ENCODE measurements at places on chromosomes 13 and 19.

DNA sequence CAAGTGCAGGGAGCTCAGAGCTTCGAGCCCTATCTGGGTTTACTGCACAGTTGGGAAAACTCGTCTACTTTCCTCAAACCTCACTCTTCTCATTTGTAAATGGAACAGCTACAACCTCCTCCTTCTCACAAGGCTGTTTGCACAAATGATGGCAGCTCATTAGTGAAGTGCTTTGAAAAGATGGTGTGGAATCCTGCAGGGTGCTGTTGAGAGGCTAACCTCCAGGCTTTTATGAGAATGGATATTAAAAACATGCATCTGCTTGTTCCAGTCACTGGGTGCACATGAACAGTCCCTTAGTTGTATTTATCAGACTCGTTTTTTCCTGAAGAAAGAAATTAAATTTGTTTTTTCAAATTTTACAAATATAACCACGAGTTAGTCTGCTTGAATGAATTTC, 36.6 kb downstream of the PCDH8 start:
- DNase-seq, result no peak

- DNase-seq, result no peak
These were observed 106.5 kb downstream of the LHFPL6 start for GRCh38 chr13:39496506-39496905.

GRCh38 chr19:11364935-11365334, 9.5 kb upstream of the SWSAP1 start:
- DNase-seq, result no peak

DNA sequence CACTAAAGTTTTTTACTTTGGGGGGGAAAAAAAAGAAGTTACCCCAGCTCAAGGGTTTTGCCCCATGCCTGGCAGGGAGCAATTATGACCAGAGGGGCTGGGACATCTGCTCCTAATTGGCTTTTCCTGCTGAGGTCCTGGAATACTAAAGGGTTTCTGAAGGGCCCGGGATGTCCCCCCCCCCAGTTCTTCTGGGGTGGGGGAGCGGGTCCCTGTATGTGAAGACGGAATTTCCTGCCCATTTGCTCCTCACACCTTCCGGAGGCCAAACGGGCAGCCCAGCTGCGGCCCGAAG, 1.1 kb upstream of the DLL3 start:
- no peak for DNase-seq

GRCh38 chr13:74151859-74152258, 17.7 kb upstream of the KLF12 start:
- no peak for DNase-seq

DNA sequence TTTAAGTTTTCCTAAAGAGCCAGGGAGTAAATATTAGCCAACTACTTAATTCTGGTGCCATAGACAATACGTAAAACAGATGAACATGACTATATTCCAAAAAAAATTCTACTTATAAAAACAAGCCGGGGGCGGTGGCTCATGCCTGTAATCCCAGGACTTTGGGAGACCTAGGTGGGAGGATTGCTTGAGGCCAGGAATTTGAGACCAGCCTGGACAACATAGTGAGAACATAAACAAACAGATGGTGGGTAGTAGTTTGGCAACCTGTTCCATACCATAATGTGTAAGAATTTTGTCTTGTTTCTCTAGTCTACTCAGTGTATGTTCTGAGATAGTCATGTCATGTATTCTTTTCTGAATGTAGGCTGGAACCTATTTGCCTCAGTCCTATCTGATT, 25.4 kb downstream of the ITM2B start:
- DNase-seq, result no peak

GRCh38 chr19:3950871-3951861, 18.3 kb downstream of the NMRK2 start:
- DNase-seq, result peak; percentile 77

DNA sequence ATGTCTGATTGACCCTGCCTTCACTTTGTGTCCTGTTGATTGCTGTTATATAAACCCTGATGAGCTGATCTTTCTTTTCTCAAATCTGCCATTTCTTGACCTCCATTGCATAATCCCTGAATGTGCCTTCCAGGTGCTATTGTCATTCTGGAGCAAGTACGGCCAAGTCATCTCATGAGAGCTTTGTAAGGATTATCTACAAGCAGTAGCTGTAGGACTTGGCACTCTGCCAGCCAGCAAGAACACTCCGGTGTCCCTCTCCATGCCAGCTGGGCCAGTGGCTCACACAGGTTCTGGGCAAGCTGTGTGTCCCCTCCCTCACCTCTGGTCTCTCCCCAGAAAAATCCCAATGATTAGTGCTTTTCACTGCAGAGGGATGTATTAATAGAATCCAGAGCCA, 348.1 kb downstream of the FOXO1 start:
- DNase-seq, result no peak

DNA sequence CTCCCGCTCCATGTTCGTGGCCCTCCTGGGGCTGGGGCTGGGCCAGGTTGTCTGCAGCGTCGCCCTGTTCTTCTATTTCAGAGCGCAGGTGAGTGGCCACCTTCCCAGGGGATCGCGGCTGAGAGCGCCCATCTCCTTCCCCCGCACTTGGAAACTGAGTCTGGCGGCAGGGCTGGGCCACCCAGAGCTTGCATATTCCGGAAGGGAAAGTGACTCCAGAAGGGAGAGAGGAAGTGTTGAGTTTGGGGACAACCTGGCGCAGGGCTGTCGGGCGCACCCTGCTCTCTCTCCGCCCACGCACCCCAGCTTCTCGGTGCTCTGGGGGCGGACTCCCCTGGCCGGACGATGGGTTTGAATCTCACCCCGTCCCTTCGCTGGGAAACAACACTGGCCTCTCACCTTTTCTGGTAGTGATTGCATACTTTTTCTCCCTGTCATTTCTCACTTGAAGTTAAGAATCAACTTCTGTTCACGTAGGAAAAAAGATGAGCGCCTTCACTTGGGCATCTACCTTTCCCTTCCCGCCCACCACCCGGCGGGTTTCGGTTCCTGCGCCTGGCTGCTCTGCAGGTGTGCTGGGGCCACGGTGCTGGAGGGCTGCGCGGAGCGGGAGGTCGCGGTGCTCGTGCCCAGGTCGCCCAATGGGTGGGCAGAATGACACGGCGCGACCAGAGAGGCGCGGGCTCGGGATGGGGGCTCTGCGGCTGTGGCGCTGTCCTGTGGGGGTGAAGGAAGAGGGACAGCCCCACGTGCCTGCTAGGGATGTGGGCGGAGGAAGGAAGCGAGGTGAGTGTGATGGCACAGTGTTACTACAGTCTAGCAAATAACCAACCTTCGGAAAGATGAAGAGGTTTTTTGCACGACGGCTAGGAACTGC, 721 bp downstream of the TNFSF11 start:
- DNase-seq, result peak; percentile 83
